HFFc6 (cell line): ENCODE measurements at places on chromosomes 4 and X. TPM values are rescaled to one million over a fixed set of nuclear protein-coding genes. Genes with fewer than 3 reads are reported as not detected.

ENPP6 gene
- not detected in 3 replicates for total RNA-seq

PAGE5 gene
- total RNA-seq: 1.3 TPM in 1 of 3 replicates, not detected in the others

CLDN22 gene
- not detected in 3 replicates for total RNA-seq

DNA sequence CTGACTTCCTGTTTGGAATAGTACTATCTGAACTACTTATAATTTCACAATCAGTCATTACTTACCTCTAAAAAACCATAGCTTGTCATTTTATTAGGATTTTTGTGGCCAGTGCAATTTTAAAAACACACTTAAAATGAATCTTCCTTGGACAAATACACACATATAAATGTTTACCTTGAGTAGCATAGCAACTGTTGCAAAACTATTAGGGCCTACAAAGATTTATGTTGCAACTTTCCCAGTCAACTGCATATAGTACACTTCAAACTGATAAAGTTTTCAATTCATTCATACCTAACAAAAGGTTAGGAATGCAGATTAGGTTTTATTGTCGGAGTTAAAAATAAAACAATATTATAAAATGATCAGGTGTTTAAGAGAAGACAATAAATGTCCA, 193.0 kb downstream of the PDGFC start:
- DNase-seq: peak; percentile 90

- DNase-seq: peak; percentile 93
Observed at GRCh38 chr4:73450398-73451004, 14.5 kb downstream of the AFP start.

- no peak for DNase-seq
Observed at GRCh38 chr4:21952549-21952948, 4.0 kb upstream of the KCNIP4 start.

GRCh38 chrX:80648023-80648422, 161.7 kb downstream of the BRWD3 start:
- DNase-seq: no peak
